G401 (cell line): ENCODE measurements at places on chromosomes 5 and 9. TPM values are rescaled to one million over a fixed set of nuclear protein-coding genes. Genes with fewer than 3 reads are reported as not detected.

The CCDC183 gene
- not detected in 2 replicates for total RNA-seq

The QRFP gene
- total RNA-seq = not detected in 2 replicates

GRCh38 chr9:7075154-7075553 lies 317.4 kb downstream of the KDM4C start:
- no peak for DNase-seq

DNA sequence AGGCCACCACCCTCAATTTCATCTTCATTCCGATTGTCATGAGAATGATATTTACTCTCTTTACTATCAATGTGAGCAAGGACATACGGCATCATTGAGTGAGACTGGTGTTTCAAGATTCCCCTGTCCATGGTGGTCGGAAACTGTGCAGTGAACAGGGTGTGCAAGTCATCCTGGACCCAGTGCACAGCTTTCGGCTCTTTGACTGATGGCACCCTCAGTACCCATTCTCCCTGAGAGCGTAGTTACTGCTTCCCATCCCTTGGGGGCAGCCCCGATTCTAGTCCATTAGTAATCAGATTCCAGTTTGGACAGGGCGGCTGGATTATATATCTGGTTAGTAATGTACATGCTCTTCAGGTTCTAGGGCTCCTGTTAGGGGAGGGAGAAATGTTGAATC lies 61.7 kb upstream of the SUB1 start:
- DNase-seq = no peak
